Activated T-helper 1 cell treated with Interleukin-2 at 50 U/mL for 16 hours (primary cell): ENCODE measurements at places on chromosomes 2 and 18.

- DNase-seq, result no peak
These were observed 10.6 kb downstream of the EMX1 start for GRCh38 chr2:72927619-72928550.

DNA sequence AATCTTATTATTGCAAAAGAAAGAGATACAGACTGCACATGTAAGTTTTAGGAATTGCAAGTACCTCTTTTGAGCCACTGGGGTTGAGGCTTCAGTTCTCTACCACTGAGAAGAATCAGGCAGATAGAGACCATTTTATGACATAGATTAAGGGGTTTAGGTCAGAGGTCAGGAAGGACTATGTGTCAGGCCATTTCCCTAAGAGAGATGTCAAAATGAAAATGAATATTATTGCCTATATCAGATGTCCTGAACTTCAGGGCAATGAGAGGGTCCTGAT is 113.7 kb downstream of the GATA6 start:
- no peak for DNase-seq

DNA sequence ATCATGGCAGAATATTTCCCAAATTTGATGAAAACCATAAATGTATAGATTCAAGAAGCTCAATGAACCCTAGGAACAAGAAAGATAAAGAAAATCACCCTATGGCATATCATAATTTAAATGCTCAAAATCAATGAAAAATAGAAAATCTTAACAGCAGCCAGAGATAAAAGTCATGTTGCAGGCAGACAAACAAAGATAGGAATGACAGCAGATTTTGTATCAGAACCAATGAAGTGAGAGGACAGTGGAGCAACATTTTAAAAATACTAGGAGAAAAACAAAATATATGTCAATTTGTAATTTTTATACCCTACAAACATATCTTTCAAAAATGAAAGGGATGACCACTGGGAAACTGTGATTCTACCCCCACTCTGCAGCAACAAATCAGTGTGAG is 203.3 kb downstream of the PIEZO2 start:
- no peak for DNase-seq

DNA sequence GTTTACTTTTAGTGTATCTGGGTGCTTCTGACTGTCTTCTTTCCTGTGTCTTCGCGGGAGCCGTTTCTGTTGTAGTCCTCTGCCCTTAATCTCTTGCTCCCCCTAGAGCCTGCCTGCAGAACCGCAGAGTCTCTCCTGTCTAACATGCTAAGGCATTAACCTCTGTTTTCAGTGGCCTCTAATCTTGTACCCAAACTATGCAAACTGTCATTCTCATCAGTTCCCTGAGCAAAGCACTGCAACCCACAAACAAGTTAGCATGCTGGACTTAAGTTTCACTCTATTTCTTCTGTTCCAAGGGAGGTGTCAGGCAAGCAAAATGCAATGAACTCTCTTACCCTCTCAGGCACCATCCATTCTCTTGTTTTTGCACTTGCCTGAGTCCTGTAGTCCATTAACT is 138.4 kb downstream of the OTX1 start:
- no peak for DNase-seq

DNA sequence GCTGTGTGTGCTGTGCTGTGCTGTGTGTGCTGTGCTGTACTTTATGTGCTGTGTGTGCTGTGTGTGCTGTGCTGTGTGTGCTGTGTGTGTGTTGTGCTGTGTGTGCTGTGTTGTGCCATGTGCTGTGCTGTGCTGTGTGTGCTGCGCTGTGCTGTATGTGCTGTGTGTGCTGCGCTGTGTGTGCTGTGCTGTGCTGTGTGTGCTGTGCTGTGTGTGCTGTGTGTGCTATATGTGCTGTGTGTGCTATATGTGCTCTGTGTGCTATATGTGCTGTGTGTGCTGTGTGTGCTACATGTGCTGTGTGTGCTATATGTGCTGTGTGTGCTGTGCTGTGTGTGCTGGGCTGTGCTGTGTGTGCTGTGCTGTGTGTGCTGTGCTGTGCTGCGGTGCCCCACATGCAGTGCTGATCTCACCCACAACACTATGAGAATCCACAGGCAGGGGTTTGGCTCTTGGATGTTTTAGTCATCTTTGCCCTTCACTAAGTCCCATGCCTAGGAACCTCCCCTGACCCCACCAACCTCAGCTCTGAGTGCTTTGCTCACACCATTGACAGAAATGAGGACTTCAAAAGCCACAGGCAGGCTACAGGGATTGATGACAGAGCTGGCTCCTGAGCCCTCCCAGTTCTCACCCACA is 30.5 kb upstream of the MAL start:
- DNase-seq, result no peak
